ENCODE measurements at places on chromosomes 5 and 9.

GRCh38 chr5:113682497-113683136 is 169.1 kb downstream of the YTHDC2 start:
- peak; percentile 26 for DNase-seq

DNA sequence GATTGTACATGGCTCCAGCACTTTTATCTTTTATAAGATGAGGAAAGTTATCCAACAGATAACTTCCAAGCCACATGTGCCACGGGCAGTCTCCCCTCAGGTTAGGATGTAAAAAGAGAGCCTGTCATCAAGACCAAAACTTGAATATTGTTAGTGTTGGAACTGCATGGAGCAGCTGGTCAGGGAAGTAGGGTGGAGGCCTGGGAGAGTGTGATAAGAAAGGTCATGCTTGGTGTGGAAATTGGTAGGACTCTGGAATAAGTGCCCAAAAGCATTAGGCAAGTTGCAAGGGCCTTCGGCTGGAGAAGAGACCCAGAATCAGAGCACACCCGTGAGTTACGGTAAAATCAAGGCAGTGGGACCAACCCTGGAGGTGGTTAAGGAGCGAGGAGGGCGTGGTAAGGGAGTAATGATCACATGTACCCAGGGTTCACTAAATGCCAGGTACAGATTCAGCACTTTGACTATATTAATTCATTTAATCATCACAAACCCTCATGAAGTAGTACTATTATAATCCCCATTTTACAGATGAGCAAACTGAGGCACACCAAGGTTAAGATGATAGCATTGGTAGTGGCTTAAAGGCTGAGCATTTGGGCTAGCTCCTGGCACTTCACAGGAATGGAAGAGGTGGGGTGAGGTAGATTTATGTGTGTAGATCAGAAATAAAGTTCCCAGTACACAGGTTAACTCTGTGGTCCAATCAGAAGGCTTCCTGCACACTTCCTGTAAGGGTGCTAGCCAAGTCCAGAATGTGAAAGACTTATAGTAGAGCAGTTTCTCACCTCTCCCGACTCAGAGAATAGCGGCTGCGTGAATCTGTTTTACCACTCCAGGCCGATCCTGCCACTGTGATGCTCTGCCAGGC is 96.5 kb upstream of the ZNF608 start:
- no peak for DNase-seq

- no peak for DNase-seq
Observed at GRCh38 chr5:168886157-168886556, 307.0 kb upstream of the PANK3 start.

GRCh38 chr5:129124608-129125007 is 30.1 kb downstream of the ISOC1 start:
- no peak for DNase-seq

GRCh38 chr5:44845777-44846176 is 37.0 kb downstream of the MRPS30 start:
- DNase-seq: no peak

- DNase-seq: peak; percentile 74
Observed at GRCh38 chr9:129613520-129614175, 7.3 kb downstream of the C9orf50 start.

GRCh38 chr9:73179589-73179988 is 27.9 kb downstream of the ANXA1 start:
- DNase-seq: peak; percentile 67

DNA sequence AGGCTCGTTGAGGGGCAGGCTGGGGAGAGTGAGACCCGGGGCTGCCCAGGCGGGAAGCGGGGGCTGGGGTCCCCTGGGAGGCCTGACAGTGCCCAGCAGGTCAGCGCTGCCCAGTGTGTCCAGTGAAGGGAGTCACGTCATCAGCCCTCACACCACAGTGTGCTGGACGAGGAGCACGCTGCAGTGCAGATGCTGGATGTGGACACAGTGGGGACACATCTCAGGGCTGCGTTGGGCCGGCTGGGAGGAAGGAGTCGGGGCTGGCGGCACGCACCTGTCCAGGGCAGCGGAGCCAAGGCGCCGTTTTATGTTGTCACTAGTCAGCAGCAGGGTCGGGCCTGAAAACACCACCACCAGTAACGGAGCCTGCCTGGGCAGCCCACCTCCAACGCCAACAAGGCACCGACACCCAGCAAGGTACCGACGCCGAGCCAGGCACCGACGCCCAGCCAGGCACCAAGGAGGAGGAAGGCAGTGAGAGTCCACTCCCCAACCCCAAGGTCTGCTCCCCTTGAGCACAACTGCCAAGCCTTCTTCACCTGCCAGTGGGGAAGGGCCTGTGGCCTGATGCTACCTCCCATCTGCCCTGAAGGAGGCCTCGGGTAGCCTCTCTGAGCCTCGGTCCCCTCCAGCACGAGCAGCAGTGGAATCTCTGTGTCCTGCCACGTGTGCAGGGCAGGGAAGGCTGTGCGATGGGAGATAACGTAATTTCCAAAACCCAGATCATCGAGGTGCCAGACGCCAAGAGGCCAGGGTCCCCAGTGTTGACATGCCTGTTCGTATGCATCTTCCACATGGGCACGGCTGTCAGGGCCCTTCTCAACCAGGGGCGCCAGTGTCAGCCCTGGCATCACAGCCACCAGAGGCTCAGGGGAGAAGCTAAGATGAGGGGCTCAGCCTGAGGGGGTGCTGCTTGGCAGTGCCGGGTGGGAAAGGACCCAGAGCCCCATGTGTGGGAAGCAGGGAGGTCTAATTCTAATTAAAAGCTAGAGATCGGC is 21.9 kb upstream of the NSMF start:
- DNase-seq: no peak

DNA sequence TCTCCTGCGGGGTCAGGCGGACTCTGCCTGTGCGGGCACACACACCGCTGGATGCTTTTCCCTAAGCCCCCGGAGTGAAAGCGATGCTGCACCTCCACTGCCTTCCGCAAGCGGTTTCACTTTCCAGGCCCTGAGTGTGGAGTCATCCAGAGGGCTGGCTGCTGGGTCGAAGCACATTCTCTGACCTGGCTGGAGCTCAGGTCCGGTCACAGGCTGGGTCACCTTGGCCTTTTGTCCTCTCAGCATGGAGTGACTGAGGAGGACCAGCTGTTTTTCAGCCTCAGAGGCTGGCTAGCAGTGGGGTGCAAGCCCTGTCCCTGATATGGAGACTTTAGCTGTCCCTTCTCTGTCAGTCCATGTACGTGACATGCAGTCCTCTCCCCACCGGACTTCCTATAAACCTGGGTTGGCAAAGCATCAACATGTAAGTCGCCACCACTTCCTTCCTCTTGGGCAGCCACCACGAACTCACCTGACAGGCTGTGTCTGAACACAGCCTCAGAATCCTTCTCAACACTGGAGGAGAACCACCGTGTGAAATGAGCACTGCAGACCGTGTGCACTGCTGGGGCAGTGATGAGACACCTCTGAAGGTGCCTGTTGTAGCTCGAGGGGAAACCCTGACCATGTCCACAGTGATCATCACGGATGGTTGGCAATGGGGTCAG is 51.3 kb downstream of the GADD45G start:
- DNase-seq: no peak

- no peak for DNase-seq
Observed at GRCh38 chr5:96402500-96402899, 30.5 kb downstream of the PCSK1 start.

DNA sequence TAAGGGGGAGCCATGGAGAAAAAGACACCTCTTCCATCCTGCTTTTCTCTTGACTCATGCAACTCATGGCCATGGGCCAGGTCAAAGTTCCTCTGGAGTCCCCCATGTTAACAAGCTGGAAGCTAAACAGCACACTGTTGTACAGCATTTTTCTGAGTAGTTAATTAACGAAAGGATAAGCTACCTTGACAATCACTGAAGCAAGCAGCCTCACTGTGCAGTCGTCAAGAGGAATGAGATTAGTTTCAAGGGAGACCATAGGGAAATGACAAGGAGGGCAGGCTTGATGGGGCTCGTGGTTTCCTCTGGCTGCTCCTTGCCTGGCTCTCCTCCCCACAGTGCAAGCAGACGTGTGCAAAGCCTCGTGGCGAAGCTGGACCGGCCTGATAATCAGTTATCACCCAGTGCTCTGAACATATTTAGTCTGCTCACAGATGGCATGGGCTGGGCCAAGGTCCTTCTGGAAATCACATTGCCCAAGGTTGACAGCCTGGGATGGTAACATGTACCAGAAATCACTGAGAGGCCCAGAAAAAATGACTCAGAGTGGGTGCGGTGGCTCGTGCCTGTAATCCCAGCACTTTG is 209.5 kb downstream of the SLIT3 start:
- no peak for DNase-seq

- no peak for DNase-seq
Observed at GRCh38 chr9:134605351-134605965, 36.1 kb upstream of the COL5A1 start.

DNA sequence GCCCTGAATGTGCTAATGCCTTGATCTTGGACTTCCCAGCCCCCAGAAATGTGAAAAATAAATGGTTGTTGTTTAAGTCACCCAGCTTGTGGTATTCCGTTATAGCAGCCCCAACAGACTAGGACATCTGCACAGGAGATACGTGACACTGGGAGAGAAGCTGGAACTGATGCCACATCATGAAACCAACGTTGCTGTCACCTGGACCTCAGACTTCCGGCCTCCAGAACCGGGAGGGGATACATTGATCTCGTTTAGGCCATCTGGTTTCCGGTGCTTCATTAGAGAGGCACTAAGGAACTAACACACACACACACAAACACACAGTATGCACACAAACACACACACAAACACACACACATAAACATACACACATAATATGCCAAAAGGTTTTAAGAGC is 75.0 kb upstream of the ICE1 start:
- DNase-seq: no peak

- DNase-seq: peak; percentile 60
Observed at GRCh38 chr5:66881480-66882161, 285.4 kb downstream of the MAST4 start.

DNA sequence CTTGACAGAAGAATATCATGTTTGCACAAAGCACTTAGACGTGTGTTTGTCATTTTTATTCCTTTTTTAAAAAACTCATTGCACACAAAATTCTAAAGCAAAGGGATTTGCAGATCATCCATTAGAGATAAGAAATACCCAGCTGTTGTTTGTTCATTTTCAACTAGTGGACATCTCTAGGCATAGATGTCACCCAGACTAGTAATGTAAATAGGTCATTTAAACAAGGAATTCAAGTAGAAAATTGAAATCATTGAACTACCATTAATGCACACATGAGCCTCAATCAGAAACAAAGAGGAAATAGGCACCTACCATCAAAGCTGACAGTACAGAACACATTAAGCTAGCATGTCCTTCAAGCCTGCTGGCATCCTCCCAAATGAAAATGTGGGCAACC is 107.3 kb downstream of the OR2K2 start:
- no peak for DNase-seq

DNA sequence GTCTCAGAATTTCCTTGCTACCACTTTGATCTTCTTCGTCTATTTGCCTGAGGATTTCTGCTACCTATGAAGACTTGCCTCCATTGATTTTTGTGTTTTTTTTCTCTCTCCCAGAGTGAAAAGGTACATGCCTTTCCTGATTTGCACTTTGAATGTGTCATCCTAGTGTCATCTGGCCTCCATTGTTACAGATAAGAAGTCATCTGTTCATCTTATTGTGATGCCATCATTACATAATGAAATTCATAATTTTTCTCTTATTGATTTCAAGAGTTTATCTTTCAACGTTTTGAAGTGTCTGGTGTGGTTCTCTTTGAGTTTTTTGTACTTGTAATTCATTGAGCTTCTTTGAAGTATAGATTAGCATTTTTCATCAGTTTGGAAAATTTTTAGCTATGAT is 144.8 kb downstream of the SH3GL2 start:
- no peak for DNase-seq

GRCh38 chr5:37940931-37941623 is 101.2 kb upstream of the GDNF start:
- DNase-seq: no peak
